ENCODE measurements at places on chromosomes 1 and 21. TPM values are rescaled to one million over a fixed set of nuclear protein-coding genes. Genes with fewer than 3 reads are reported as not detected.

DNA sequence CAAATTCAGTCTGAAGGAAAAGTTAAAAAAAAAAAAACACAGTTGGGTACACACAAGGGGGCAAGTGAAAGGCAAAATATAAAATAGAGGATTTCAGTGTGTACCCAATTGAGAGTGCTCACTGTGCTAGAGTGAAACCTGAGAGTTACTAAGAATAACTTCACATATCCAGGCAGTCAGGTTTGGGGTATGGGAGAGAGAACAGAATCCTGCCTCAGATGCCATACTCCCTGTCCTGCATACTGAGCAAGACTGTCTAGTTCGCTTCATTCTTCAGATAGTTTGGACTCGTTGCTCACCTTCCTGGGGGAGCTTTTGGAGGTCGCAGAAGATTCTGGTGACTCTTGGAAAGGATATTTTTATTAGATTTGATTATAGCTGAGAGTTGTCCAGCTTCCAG, 20.4 kb downstream of the CEP85 start:
- H3K4me3 ChIP-seq, result peak overlapping the region; percentile 70
- no peak for DNase-seq
- H3K27me3 ChIP-seq, result no peaks in the 10 kb centered on the region
- no peaks in the 10 kb centered on the region for H3K36me3 ChIP-seq
- H3K27ac ChIP-seq, result peak overlapping the region; percentile 28

- H3K4me1 ChIP-seq, result no peaks in the 10 kb centered on the region
- no peak overlapping the region for H3K4me3 ChIP-seq
- peaks cover 6% of the 10 kb centered on the region for H3K27me3 ChIP-seq
- no peak for DNase-seq
- no peaks in the 10 kb centered on the region for H3K36me3 ChIP-seq
- H3K27ac ChIP-seq, result no peak overlapping the region
Observed at GRCh38 chr1:74771913-74772515, 39.1 kb downstream of the TYW3 start.

Gene F5
- 36.9 TPM for polyA plus RNA-seq

- no peaks in the 10 kb centered on the region for H3K27me3 ChIP-seq
- no peaks in the 10 kb centered on the region for H3K4me1 ChIP-seq
- no peak overlapping the region for H3K4me3 ChIP-seq
- H3K27ac ChIP-seq, result no peak overlapping the region
Observed at GRCh38 chr1:166675213-166675612, 164.1 kb upstream of the POGK start.

Gene MRAP
- 6.5 TPM for polyA plus RNA-seq

DNA sequence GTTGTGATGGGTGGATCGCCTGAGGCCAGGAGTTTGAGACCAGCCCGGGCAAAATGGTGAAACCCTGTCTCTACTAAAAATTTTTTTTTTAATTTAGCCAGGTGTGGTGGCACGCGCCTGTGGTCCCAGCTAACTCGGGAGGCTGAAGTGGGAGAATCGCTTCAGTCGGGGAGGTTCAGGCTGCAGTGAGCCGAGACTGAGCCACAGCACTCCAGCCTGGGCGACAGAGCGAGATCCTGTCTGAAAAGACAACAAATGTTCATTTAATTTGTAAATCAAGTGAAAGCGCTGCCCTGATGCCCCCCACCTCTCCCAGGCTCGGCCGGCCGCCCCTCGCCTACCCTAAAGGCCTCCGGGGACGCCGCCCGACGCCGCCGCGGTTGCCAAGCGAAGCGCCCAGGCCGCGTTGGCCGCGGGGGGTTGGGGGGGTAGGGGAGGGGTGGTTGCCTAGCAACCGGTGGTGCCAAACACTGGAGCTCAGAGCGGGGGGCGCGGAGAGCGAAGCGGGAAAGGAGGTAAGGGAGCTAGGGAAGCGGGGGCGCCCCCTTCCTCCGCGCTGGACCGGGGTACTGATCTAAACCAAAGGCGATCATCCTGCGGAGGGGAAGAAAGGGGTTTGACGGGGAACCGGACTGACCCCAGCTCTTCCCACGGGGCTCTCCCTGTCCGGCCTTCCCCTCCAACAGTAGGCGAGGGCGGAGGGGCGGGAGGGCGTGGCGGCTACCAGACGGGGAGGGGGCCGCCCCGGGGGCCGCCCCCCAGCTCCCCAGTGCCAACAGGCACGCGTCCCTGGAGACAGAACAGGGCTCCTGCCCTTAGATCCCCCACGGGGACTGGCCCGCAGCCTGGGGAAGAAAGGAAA, at the start of gene TEKT2:
Gene TEKT2, plus strand, starts transcription at position 460 of the 862 bp plus-strand sequence. CDS start 828 bp downstream, outside the sequence.
- no peaks in the 10 kb centered on the region for H3K36me3 ChIP-seq
- no peak for DNase-seq

- H3K27ac ChIP-seq, result peak overlapping the region; percentile 97
- peaks cover 30% of the 10 kb centered on the region for H3K36me3 ChIP-seq
- peaks cover 56% of the 10 kb centered on the region for H3K4me1 ChIP-seq
- DNase-seq, result peak; percentile 80
Observed at GRCh38 chr1:43975249-43975961, 645 bp downstream of the ATP6V0B start.

Gene AMY1B
- polyA plus RNA-seq, result not detected

- H3K4me1 ChIP-seq, result peaks cover 9% of the 10 kb centered on the region
- H3K4me3 ChIP-seq, result no peak overlapping the region
- no peak overlapping the region for H3K27ac ChIP-seq
- no peak for DNase-seq
Observed at GRCh38 chr1:110420874-110421793, 13.6 kb upstream of the LAMTOR5 start.

Gene BGLAP
- 0.32 TPM for polyA plus RNA-seq

DNA sequence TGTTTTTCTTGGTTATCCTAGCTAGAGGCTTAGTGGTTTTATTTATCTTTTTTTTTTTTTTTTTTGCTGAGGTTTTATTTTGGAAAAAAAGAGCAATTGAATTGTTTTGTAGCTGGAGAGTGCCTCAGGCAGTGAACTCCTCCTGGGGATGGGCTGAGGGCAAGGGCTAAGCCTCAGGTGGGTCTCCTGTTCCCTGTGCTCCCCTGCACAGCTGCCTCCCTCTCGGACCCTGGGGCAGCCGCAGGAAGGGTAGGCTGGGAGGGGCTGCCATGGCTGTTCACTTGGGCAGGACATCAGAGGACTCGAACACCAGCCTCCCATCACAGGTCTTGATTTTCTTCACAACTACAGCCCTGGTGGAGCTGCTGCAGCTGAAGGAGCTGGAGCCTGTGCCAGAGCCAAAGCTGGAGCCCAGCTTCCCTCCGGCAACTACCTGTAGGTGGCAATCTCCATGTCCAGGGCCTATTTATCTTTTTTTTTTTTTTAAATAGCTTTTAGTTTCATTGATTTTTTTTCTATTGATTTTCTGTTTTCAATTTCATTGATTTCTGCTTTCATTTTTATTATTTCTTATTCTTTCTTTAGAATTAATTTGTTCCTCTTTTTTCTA, 28.9 kb downstream of the LEPR start:
- no peaks in the 10 kb centered on the region for H3K4me1 ChIP-seq
- H3K27me3 ChIP-seq, result no peaks in the 10 kb centered on the region
- no peak for DNase-seq
- H3K4me3 ChIP-seq, result no peak overlapping the region

Gene HMGB4
- polyA plus RNA-seq, result not detected

GRCh38 chr1:34419663-34420136, 243.0 kb downstream of the C1orf94 start:
- no peak overlapping the region for H3K4me3 ChIP-seq
- H3K27ac ChIP-seq, result no peak overlapping the region
- no peaks in the 10 kb centered on the region for H3K4me1 ChIP-seq
- no peaks in the 10 kb centered on the region for H3K36me3 ChIP-seq

- H3K4me1 ChIP-seq, result peaks cover 33% of the 10 kb centered on the region
- H3K4me3 ChIP-seq, result no peak overlapping the region
- H3K36me3 ChIP-seq, result no peaks in the 10 kb centered on the region
- peak overlapping the region; percentile 53 for H3K27ac ChIP-seq
Observed at GRCh38 chr1:211613108-211613947, 34.4 kb upstream of the SLC30A1 start.

GRCh38 chr21:36223451-36223850, 66.8 kb downstream of the DOP1B start:
- H3K4me1 ChIP-seq, result no peaks in the 10 kb centered on the region
- peaks cover 91% of the 10 kb centered on the region for H3K36me3 ChIP-seq
- DNase-seq, result no peak
- H3K27ac ChIP-seq, result no peak overlapping the region
- H3K27me3 ChIP-seq, result no peaks in the 10 kb centered on the region
- no peak overlapping the region for H3K4me3 ChIP-seq

DNA sequence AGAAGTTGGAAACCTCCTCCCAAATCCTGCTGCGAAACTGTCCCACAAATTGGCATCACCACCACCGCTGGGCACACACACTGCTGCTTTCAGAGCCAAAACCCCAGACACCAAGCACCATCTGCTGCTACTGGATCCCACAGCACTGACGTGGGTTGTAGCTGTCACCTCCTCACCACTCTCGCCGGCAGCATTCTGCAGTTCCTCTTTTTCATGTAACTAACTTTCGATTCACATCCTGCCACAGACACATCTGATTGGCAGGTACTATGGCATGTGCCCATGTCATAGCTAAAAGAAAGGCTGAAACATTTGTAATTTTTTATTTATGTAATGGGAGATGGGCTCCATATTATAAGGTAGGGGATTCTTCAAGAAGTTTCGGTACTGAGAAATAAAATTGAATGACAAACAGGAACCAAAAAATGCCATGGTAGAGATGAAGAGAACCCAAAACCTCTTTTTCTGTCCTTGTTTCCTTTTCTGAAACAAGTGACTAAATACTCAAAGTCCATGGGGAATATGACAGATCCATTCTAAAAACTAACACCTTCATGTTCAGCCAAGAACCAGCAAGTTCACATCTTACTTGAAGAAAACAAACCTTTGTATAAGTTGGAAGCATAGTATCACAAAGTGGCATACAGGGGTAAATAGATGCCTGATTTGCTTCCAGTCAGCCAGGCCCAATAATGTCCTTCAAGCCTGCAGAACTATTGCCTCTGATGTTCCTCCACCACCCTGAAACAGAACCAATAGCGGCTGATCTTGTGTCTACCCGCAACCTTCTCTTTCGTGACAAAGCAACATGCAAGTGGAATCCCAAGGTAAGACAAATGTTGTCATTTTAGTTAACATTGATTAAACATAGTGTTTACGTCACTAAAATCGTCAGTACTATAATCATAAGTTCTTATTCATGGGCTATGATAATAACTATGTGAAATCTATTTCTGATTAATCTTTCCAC, 26.6 kb upstream of the RGS13 start:
- peak; percentile 58 for DNase-seq
- H3K27ac ChIP-seq, result no peak overlapping the region
- no peaks in the 10 kb centered on the region for H3K4me1 ChIP-seq
- no peaks in the 10 kb centered on the region for H3K36me3 ChIP-seq

Gene WDR64
- polyA plus RNA-seq, result not detected

GRCh38 chr1:195082183-195082582, 1526.1 kb downstream of the KCNT2 start:
- no peak overlapping the region for H3K4me3 ChIP-seq
- no peak overlapping the region for H3K27ac ChIP-seq
- DNase-seq, result no peak
- H3K4me1 ChIP-seq, result no peaks in the 10 kb centered on the region
- H3K27me3 ChIP-seq, result no peaks in the 10 kb centered on the region
- H3K36me3 ChIP-seq, result no peaks in the 10 kb centered on the region

DNA sequence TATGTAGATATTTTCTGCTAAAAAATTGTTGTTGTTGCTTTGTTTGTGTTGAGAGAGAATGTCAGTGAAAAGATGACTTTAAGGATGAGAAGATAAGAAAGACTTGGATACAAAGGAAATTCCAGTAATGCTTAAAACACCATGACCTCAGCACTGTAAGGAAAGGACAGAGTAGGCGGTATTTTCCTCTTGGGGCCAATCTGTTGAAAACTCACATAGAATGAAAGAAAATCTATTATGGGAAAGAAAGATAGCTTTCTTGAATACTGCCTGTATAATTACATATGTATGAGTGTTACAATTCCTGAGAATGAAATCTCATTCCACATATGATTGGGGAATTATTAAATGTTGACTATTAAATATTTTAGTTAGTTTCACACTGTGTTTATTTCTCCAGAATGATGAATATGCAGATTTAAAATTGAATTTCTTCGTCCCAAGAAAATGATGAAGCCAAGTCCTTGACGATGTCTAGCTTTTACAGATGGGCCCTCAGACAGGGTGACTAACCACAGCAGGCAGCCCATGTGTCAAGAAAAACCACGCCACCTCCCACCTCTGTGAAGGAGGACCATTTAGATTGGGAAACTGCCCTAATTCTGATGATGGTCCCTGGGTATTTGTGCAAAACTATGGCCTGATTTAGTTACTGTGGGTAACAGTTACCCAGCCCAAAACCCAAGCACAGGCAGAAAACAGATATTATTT, 49.7 kb upstream of the LMO4 start:
- H3K36me3 ChIP-seq, result no peaks in the 10 kb centered on the region
- peak overlapping the region; percentile 27 for H3K27ac ChIP-seq
- H3K4me1 ChIP-seq, result peaks cover 24% of the 10 kb centered on the region
- DNase-seq, result no peak

- no peaks in the 10 kb centered on the region for H3K36me3 ChIP-seq
- no peak overlapping the region for H3K27ac ChIP-seq
- no peak for DNase-seq
- H3K4me1 ChIP-seq, result no peaks in the 10 kb centered on the region
Observed at GRCh38 chr1:77068013-77068412, 151.2 kb downstream of the PIGK start.

DNA sequence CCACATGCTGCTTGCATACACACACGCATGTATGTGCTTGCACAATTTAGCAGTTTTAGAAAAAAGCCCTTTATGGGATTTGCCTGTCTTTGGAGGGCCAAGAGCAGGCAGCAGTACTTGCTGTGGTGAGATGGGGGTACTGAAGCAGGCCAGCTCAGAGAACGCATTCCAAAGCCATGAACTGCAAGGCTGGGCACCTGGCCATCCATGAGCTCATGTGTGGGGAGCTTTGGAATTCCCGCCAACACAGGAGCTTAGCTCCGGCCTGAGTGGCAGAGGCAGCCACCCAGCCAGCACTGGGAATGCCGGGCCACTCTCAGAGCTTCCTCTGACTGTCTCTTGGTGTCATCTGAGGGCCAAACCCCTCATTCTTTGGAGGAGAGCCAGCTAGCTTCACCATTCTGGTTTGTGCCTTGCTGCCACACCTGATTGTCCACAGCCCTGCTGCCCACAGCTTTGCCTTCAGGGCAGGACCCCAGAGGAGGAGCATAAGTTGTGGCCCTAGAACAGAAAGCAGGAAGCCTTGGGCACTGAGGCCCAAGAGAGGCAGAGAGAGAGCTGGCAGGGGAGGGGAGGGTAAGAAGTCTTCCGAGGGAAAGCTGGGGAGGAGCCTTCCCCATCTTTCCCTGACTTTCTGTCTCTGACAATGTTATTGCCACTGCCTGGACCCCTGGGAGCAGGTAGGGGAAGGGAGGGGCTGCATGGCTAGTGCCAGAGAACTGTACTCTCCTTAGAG, 92.1 kb upstream of the POU3F1 start:
- no peaks in the 10 kb centered on the region for H3K36me3 ChIP-seq
- no peak overlapping the region for H3K4me3 ChIP-seq
- H3K4me1 ChIP-seq, result peaks cover 27% of the 10 kb centered on the region
- peak; percentile 85 for DNase-seq
- peaks cover 57% of the 10 kb centered on the region for H3K27me3 ChIP-seq

- no peaks in the 10 kb centered on the region for H3K36me3 ChIP-seq
- no peak overlapping the region for H3K27ac ChIP-seq
- no peak overlapping the region for H3K4me3 ChIP-seq
- no peaks in the 10 kb centered on the region for H3K4me1 ChIP-seq
Observed at GRCh38 chr1:156394835-156395461, 25.9 kb downstream of the RHBG start.

GRCh38 chr1:38133304-38133703, 86.7 kb upstream of the POU3F1 start:
- no peak for DNase-seq
- peaks cover 15% of the 10 kb centered on the region for H3K27me3 ChIP-seq
- no peak overlapping the region for H3K27ac ChIP-seq
- H3K36me3 ChIP-seq, result no peaks in the 10 kb centered on the region
- H3K4me3 ChIP-seq, result no peak overlapping the region

Gene APCS
- 0.08 TPM for polyA plus RNA-seq

Measured in heart left ventricle (tissue), 16 donors.